Right renal pelvis (tissue), 4 donors: ENCODE measurements at places on chromosomes 1 and 21.

DNA sequence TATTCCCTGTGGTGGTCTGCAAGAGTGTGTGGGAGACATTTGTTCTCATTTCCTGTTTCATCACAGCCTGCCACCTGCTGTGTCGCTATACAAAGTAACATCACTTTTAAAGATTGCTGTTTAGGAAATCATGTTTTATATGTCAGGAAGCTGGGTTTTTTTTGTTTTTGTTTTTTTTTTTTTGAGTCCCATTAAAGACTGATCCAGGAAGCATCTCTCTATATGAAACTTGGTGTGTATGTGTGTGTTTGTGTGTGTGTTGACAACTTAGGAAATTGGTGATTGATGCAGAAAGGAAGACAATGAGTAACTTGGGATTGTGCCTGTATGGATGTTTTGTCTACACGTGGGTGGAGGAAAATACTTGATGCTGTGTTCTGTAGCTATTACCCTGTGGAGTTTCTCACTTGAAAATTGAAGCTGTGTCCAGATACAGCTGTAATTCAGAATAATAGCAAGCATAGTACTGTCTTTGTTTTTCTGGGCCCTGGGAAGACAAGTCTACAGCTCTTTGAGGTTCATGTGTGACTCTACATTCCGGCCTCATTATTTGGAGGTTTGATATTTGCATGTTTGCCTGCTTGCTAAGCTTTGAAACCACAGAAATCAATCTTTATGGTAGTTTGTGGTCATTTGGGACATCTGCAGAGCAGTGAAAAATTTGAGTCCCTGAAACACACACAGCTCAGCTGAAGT, 47.9 kb downstream of the LAMC1 start:
- no peak for DNase-seq

DNA sequence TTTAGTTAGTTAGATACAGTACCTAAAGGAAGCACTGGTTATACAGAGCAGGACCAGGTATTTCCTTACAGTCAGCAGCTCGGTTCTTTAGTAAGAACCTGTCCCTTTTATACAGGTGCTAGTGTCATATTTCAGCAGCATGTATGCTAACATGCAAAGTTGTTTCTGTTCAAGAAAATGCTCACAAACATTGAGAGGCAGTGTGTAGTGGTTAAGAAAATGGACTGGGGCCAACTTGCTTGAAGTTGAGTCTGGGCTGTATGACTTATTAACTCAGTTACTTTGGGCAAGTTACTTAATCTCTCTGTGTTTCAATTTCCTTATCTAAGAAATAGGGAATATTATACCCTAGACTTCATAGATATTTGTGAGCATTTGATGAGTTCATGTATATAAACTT, 31.1 kb downstream of the AK4 start:
- no peak for DNase-seq

- no peak for DNase-seq
Measured at GRCh38 chr1:185291652-185292051, 25.4 kb downstream of the IVNS1ABP start.

GRCh38 chr1:202956969-202957368, 1.1 kb downstream of the ADIPOR1 start:
- DNase-seq, result no peak

- DNase-seq, result no peak
Measured at GRCh38 chr1:6033986-6034749, 11.5 kb upstream of the KCNAB2 start.
